Memory B cell (primary cell): ENCODE measurements at places on chromosomes 5 and 9.

DNA sequence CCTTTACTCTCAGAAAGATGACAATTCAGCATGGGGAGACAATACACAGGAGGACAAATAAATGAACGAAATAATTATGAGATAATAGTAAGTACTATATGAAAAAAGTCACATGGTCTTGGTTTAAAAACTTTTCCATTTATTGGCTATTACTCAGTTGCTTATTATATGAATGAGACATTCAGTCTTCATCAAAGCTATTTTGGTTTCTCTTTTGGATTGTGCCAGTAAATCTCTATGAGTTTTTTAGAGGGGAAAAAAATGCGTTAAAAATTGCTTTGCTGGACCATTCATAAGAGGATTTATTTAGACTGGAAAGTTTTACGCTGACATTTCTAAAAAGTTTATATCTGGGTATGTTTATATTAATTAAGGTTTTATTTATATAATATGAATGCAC, 137.7 kb downstream of the AOPEP start:
- DNase-seq: no peak

- DNase-seq: no peak
Measured at GRCh38 chr5:116378777-116379121, 195.9 kb downstream of the SEMA6A start.

- no peak for DNase-seq
Measured at GRCh38 chr9:15982182-15982581, 429.3 kb downstream of the CCDC171 start.

GRCh38 chr9:224582-225520, 10.2 kb downstream of the DOCK8 start:
- no peak for DNase-seq

DNA sequence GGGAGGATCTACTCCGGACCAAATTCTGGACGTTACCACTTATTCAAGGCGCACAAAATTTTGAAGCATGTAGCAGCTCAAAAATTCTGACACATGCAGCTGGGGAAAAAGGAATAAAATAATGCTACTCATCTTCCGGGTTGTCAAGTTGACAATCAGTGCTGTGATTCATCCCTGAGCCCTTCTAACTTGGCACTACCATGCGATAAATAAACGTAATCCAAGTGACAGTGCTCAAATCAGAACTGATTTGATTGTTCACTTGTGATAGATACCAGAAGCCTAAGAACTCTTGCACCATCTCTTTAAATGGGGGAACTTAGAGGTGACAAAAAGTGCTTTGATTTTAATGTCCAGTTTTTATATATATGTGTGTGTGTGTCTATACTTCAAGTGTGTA, 230.2 kb upstream of the TLE4 start:
- DNase-seq: no peak

DNA sequence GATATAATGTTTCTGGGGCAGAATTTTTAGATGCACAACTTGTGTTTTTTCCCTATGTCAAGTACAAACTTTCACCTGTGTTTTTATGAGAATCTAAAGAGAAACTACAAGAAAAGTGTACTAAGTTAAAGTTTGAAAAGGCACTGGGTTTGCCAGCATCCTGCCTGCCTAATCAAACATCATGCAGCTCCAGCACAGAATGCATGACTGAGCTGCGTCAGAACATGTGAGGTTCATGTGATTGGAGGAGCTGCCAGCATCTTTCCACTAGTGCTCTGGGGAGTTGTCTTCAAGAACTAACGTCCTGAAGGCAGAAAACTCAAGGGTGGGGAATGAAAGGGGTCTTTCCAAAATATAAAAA, 46.1 kb upstream of the RIC1 start:
- DNase-seq: peak; percentile 27

DNA sequence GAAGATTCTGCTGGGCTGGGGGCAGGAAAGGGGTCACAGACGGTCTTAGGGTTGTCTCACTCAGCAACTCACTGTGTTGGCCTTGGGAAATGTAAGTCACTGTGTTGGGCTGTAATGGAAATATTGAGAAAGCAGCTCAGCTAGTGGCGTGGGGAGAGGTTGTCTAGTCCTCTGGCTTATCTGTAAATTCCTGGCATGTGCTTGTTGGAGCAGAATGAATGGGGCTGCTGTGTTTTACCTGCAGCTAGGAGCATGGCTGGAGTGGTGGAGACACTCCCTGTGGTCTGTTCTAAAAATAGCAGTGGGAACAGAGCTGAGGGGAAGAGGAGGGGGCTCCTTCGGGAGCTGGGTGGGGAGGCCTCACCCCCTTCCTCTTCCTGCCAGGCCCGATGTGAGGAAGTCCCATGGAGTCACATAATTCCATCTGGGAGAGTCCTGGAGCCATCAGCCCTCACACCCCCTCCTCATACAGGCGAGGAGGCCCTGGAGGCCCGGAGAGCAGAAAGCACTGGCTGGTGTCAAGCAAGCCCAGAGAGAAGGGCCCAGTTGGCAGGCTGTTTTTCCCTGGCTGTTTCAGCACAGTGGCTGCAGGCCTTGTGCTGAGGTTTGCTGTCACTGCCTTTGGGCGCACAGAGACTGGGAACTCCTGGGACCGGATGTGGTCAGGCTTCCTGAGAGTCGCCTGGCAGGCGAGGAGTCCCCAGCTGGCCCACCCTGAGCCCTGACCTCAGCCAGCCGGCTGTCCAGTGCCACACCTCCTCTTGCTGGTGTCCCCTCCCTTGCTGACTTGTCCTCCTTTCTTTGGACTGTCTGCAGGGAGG, 84.9 kb downstream of the RGS3 start:
- DNase-seq: no peak

- no peak for DNase-seq
Measured at GRCh38 chr9:115063058-115063845, 54.7 kb downstream of the TNC start.

- no peak for DNase-seq
Measured at GRCh38 chr9:35666045-35666444, 1.1 kb upstream of the ARHGEF39 start.

DNA sequence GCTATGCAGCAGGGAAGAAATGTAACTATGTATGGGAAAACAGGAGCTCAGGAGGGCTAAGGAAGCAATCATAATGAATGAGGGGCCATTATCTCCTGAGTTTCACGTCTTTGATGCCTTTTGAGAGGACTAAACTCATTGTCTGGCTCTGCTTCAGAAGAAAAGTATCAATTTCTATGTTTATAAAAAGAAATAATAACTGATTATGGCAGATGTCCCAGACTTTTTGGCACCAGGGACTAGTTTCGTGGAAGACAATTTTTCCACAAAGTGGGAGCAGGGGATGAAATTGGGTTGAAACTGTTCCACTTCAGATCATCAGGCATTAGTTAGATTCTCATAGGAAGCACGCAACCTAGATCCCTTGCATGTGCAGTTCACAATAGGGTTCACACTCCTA, 8.7 kb upstream of the IL7R start:
- DNase-seq: no peak

DNA sequence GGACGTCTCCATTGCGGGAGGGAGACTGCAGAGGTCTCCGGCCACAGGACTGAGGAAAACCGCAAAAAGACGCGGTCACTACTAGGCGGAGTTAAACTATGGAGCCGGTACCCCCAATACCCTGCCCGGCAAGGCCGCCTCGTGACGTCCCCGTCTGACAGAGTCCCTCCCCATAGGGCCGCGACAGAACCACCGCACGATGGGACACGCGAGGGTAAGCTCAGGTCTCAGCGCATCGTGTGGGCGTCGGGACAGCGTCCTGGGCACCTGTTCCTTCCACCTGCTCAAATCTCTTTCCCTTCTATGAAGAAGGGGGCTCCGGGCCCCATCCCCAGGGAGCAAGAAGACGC, 35.2 kb upstream of the GLDC start:
- no peak for DNase-seq

- DNase-seq: no peak
Measured at GRCh38 chr5:58156973-58157701, 302.7 kb downstream of the PLK2 start.

- no peak for DNase-seq
Measured at GRCh38 chr5:158769696-158770095, 330.0 kb downstream of the EBF1 start.

DNA sequence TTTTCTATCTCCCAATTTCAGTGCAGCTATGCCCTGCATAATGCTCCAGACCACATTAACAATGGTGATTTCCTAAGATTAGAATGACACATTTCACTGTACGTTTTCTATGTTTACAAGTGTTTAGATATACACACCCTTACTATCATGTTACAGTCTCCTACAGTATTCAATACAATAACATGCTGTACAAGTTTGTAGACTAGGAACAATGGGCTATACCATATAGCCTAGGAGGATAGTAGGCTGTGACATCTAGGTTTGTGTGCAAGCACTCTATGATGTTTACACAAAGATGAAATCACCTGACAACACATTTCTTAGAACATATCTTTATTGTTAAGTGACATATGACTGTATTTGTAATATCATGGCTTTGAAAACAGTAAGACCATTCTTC, 1435.6 kb upstream of the NUDT12 start:
- no peak for DNase-seq

DNA sequence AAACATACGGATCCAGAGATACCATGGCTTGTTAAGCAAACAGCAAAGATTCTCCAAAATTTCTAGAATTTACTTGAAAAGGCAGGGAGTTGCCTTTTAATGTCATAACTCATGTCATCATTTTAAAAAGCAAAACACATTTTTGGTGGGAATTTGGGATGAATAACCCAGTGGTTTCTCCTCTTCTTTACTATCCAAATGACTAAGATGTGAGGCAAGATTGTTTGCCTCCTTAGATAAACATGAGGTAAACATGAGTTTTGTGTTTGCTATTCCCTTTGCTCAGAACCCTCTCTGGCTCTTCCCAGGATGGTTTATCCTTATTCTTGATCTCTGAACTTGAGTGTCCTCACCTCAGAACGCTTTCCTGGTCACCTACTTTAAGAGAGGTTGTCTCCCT, 267.0 kb downstream of the EBF1 start:
- DNase-seq: no peak

GRCh38 chr5:1011226-1011631, 2.6 kb downstream of the NKD2 start:
- DNase-seq: no peak

GRCh38 chr5:69493396-69494133, 975 bp downstream of the OCLN start:
- DNase-seq: no peak

DNA sequence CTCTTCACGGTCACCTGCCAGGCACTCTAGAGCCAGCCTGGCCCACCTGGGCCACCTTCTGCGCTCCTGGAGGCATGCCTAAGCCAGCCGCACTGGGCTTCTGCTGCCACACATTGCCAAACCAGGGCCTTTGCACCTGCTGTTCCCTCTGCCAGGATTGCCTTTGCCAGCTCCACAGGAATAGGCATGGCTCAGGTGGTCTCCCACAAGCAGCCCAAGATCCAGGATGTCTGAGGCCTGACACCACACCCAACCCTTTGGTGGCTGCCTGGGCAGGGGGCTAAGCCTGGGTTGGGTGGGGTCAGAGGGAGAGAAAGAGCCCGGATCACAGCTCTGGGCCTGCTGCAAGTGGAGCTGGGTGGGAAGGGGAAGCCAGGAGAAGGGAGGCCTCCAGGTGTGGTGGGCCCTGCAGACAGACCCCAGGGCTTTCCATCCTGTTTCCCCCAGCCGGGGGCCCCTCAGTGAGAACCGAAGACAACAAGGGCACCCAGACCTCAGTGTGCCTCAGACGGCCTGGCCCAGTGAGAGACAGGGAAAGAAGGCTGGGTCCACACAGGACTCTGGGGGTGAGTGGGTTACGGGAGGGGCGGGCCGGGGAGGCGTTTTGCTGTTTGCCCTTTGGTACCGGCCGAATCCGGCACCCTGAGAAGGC, 672 bp upstream of the SUSD3 start:
- peak; percentile 30 for DNase-seq

GRCh38 chr5:178526773-178527457, 63.3 kb downstream of the COL23A1 start:
- no peak for DNase-seq

DNA sequence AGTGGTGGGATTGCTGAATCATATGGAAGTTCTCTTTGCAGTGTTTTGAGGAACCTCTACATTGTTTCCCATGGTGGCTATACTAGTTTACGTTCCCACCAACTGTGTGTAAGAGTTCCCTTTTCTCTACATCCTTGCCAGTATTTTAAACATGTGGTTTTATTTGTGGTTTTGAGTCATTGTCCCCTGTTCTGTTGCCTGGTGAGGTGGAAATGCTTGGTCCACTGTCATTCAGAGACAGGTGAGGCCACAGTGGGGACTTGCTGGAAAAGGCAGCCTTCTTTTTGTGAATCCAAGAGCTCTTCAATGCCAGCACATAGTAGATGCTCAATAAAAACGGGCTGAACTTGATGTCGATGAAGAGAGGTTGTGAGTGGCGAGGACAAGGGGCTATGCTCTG, 44.2 kb downstream of the SH3PXD2B start:
- DNase-seq: no peak

DNA sequence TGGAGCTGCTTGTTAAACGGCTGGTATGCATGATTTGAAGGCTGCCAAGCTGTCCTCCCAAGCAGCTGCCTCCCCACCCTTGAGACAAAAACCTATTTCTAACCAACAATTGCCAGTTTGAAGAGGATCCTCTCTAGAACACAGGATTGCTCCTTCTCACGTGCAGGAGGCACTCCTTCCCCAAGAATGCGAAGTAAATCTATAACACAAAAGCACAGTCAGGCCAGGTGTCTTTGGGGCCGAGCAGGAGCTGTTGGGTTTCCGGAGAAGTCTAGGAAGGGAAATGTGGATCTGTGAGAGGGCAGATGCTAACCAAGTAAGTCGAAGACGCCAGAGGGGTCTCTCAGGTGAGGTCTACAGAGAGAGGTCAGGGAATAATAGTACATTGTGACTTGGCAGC, 35.4 kb upstream of the GNPDA1 start:
- DNase-seq: no peak

GRCh38 chr9:86352440-86353077, 1.7 kb downstream of the TUT7 start:
- DNase-seq: no peak

DNA sequence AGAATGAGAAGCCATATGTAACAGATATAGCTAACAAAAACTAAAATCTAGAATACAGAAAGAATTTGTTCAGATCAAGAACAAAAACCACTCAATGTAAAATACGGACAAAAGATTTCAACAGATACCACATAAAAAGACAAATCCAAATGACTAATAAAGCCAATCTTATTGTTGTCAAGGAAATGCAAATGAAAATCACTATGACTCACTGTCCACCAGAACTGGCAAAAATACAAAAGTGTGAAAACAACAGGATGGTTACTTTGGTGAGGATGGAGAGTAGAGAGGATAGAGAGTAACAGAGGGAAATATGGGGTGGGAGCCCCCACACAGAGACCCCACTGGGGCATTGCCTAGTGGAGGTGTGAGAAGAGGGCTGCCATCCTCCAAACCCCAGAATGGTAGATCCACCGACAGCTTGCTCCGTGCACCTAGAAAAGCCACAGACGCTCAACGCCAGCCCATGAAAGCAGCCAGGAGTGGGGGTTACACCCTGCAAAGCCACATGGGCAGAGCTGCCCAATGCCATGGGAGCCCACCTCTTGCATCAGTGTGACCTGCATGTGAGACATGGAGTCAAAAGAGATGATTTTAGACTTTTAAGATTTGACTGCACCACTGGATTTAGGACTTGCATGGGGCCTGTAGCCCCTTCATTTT, 15.2 kb upstream of the RHOBTB3 start:
- no peak for DNase-seq

GRCh38 chr9:3023449-3023848, 179.6 kb upstream of the PUM3 start:
- no peak for DNase-seq
